ENCODE measurements at places on chromosomes 3 and 15.

GRCh38 chr3:31277582-31277981 lies 255.1 kb upstream of the STT3B start:
- DNase-seq = no peak

DNA sequence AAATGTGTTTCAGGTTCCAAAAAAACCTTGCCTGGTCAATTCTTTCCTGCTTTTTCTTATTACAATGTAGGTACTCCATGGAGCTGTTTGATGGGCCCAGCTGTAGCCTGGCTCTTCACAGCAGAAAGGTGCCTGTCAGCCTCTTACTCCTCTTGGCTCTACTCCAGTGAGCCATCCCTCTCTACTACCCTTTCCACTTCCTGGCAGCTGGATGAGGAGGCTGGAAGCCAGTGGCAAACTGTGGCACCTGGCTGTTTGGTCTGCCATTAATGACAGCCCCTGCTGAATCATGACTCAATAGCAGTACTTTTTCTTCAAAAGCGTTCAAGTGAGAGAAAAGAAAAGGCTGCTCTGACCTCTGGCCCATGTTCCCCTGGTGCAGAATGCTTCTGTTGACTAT lies 618.1 kb downstream of the PYDC2 start:
- DNase-seq = no peak

DNA sequence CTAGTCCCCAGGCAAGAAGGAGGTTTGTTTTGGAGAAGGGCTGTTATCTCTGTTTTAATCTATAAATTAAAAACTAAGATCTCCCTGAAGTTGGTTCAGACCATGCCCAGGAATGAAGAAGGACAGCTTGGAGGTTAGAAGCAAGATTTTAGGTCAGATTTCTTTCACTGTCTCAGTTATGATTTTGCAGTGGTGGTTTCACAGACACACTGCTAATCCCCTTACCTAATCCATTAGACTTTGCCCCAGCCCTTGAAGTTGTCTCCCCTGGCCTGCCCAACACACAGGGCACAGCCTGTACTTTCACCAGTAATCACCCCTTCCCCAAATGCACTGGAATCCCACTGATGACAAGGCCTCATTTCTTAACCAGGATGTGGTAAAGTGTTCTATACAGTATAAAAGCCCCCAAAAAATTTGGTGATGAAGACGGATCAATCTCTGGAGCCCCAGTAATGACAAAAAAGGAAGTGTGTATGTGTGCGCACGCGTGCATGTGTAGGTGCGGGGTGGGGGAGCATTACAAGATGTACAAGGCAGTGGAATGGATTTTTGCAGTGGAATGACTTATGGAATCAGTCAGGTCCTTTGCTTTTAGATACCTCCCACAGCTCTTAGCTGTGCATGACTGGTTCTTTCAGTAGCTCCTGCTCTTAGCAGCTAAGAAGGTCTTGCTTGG lies 73.1 kb upstream of the TERB2 start:
- no peak for DNase-seq

GRCh38 chr3:180409883-180410282 lies 192.1 kb upstream of the TTC14 start:
- DNase-seq = no peak

DNA sequence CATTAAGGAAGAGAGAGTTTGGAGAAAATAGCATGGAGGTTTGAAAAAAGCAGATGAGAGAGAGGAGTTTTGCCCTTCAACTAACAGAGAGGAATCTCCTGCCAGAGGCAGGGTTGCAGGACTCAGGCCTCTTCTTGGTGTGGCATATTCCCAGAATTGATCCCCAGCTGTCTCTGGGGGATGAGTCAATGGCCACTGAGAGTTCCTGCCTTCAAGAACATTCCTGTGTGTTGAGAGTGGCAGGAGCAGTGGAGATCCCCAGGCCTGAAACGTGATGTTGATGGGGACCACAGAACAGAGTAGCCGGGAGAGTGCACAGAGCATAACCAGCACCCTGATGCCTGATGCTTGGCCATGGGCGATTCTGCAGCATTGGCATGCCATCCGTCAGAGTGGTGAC lies 348.4 kb upstream of the THBS1 start:
- DNase-seq = no peak

DNA sequence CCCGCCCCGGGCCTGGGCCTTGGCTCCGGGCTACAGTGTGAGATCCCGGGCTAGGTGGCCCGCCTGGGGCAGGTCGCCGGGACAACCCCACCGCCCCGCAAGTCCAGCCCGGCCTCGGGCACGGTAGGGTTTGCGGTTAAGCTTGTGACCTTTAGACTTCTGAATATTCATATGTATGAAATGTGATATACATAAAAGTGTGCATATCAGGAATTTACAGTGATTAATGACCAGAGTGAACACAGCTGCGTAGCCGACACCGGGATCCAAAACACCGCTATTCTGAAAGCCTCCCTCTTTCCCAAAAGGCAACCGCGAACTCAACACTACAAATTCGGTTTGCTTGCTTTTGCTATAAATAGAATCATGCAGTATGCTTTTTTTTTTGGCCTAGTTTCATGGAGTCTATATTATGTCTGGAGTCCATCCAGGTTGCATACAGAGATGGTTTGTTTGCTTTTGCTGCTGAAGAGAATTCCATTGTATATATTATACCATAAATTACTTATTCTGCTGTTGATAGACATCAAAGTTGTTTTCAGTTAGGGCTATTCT lies 636 bp upstream of the SNRPA1 start:
- DNase-seq = no peak

- DNase-seq = no peak
Observed at GRCh38 chr3:196949750-196950149, 7.4 kb upstream of the NCBP2 start.

- no peak for DNase-seq
Observed at GRCh38 chr15:88178631-88179030, 77.9 kb downstream of the NTRK3 start.

GRCh38 chr3:4731543-4732111 lies 238.5 kb downstream of the ITPR1 start:
- no peak for DNase-seq

- DNase-seq = no peak
Observed at GRCh38 chr3:149579838-149580542, 77.8 kb downstream of the WWTR1 start.

Measured in mucosa of descending colon (tissue), 3 donors.